ENCODE measurements at places on chromosomes 6 and 20.

- no peak for DNase-seq
These were observed 16.7 kb downstream of the KAT14 start for GRCh38 chr20:18154342-18154741.

GRCh38 chr6:41733707-41734665 is 1.4 kb downstream of the TFEB start:
- peak; percentile 79 for DNase-seq

- DNase-seq: no peak
These were observed 6.0 kb downstream of the NOX3 start for GRCh38 chr6:155449450-155450239.

GRCh38 chr6:116389357-116389756 is 18.6 kb downstream of the DSE start:
- no peak for DNase-seq

GRCh38 chr20:59101961-59102360 is 59.4 kb upstream of the PRELID3B start:
- no peak for DNase-seq

GRCh38 chr20:62830251-62830650 is 13.4 kb downstream of the COL9A3 start:
- no peak for DNase-seq

- no peak for DNase-seq
These were observed 21.8 kb downstream of the SYNDIG1 start for GRCh38 chr20:24491041-24491756.

- no peak for DNase-seq
These were observed 182.6 kb downstream of the NFATC2 start for GRCh38 chr20:51359947-51360346.

Measured in CD4-positive, alpha-beta T cell treated with Interleukin-12 subunit alpha and Interleukin-12 subunit beta, for 1 hour (primary cell).